Esophagus squamous epithelium (tissue), 5 donors: ENCODE measurements at places on chromosomes 13 and 19. TPM values are rescaled to one million over a fixed set of nuclear protein-coding genes. Genes with fewer than 3 reads are reported as not detected.

OR7C1 gene
- total RNA-seq, result not detected

SLITRK6 gene
- total RNA-seq, result 2.4 TPM

ZNF763 gene
- 2.0 TPM for total RNA-seq

GJB6 gene
- 147 TPM for total RNA-seq

CYP2S1 gene
- total RNA-seq, result 12.5 TPM

CYP4F3 gene
- total RNA-seq, result 31.2 TPM

SYCN gene
- not detected for total RNA-seq

DNA sequence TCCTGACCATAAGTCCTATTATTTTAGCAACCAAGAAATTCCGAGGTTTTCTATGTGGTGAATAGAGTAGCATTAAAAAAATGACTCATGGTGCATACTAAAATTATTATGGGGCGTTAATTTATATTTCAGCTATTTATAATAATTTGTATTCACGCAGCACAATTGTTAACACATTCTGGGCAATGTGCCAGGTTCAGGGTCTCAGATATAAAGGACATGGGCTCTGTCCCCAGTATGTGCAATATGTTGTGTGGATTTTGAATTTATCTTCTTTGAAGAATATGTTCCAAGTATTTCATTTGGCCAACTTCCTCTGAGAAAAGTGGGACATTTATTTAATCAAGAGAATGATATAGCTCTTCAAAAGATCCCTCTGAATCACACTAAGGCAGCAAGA lies 1434.7 kb upstream of the PRR20A start:
- no peaks in the 10 kb centered on the region for H3K4me1 ChIP-seq
- H3K36me3 ChIP-seq, result no peaks in the 10 kb centered on the region
- H3K4me3 ChIP-seq, result no peak overlapping the region
- no peak overlapping the region for H3K27ac ChIP-seq
- DNase-seq, result no peak

DNA sequence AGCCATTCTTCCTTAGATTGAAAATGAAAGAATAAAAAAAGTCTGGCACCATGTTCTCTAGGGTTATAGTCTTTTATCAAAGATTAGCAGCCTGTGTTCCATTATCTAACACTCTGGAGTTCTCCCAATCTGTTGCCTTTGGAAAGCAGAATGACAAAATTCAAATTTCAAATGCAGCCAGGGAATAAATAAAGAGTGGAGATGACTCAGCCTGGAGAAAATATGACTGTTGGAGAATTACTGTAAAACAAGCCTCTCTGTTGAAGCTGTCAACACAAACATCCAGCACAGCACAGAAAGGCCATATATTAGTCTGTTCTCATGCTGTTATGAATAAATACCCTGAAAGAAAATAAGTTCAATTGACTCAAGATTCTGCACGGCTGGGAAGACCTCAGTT lies 650.5 kb upstream of the SLC10A2 start:
- no peak overlapping the region for H3K27ac ChIP-seq
- H3K4me3 ChIP-seq, result no peak overlapping the region
- no peaks in the 10 kb centered on the region for H3K27me3 ChIP-seq
- H3K4me1 ChIP-seq, result no peaks in the 10 kb centered on the region

- H3K4me1 ChIP-seq, result peaks cover 3% of the 10 kb centered on the region
- DNase-seq, result no peak
- peak overlapping the region; percentile 87 for H3K4me3 ChIP-seq
- H3K27ac ChIP-seq, result peak overlapping the region; percentile 99
These were observed 2.0 kb downstream of the TDRD3 start for GRCh38 chr13:60398907-60399589.

GRCh38 chr19:2048104-2048958 lies 2.7 kb downstream of the MKNK2 start:
- no peaks in the 10 kb centered on the region for H3K27me3 ChIP-seq
- peaks cover 77% of the 10 kb centered on the region for H3K4me1 ChIP-seq
- DNase-seq, result no peak
- H3K4me3 ChIP-seq, result peak overlapping the region; percentile 94
- H3K27ac ChIP-seq, result peak overlapping the region; percentile 99

- peak; percentile 93 for DNase-seq
- H3K27ac ChIP-seq, result peak overlapping the region; percentile 93
- H3K36me3 ChIP-seq, result peaks cover 5% of the 10 kb centered on the region
- H3K4me1 ChIP-seq, result peaks cover 29% of the 10 kb centered on the region
These were observed 1.9 kb downstream of the LYPD3 start for GRCh38 chr19:43463381-43464133.

DNA sequence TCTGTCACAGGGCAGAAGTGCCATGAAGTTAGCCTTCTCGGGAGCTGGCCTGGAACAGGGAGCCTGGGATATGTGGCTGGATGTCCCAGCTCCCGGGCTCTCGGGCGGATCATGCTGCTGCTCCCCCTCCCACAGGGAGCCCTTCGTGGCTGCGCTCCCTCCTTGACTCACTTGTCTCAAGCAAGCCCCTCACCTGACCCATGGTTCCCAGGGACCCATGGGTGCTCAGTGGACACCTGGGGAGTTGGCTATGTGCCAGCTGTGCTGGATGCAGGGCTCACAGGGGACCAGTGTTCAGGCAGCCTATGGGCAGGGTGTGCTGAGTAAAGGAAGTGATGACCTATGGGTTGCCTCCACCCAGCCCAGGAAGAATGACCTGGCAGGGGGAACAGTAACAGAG lies 213.1 kb upstream of the SGCG start:
- DNase-seq, result no peak
- no peak overlapping the region for H3K4me3 ChIP-seq
- no peaks in the 10 kb centered on the region for H3K36me3 ChIP-seq
- no peaks in the 10 kb centered on the region for H3K4me1 ChIP-seq

GRCh38 chr19:45352471-45352870 lies 11.9 kb downstream of the KLC3 start:
- H3K4me1 ChIP-seq, result no peaks in the 10 kb centered on the region
- H3K4me3 ChIP-seq, result no peak overlapping the region
- H3K36me3 ChIP-seq, result peaks cover 22% of the 10 kb centered on the region
- H3K27me3 ChIP-seq, result no peaks in the 10 kb centered on the region
- no peak for DNase-seq
- H3K27ac ChIP-seq, result no peak overlapping the region

- no peaks in the 10 kb centered on the region for H3K4me1 ChIP-seq
- H3K4me3 ChIP-seq, result no peak overlapping the region
- DNase-seq, result no peak
These were observed 51.1 kb downstream of the FAM216B start for GRCh38 chr13:42832341-42833096.

DNA sequence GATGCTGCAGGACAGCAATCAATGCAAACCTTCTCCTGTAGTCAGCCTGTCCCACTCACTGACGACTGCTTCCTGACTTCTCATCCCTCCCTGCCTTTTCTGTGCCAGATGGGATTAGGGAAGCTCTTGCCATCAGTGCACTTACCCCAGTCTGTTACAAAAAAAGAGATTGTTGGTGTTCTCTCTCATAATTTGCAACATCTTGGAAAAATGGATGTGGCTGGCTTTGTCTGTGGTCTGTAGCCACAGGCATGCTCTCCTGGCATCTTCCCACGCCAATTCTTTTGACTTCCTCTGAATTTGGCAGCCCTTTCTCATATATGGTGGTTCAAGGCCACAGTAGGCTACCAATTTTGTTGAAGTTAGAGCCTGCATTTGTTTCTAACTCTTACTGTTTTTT lies 11.6 kb upstream of the HTR2A start:
- no peaks in the 10 kb centered on the region for H3K4me1 ChIP-seq
- no peak overlapping the region for H3K4me3 ChIP-seq
- no peaks in the 10 kb centered on the region for H3K27me3 ChIP-seq
- no peak for DNase-seq
